Activated CD4-positive, CD25-positive, alpha-beta regulatory T cell treated with anti-CD3 and anti-CD28 coated beads, Interleukin-2, amount 50 U/mL, for 72 hours (primary cell): ENCODE measurements at places on chromosomes 5 and 9.

GRCh38 chr5:136484808-136485325 lies 119.5 kb upstream of the TRPC7 start:
- no peak for DNase-seq

- no peak for DNase-seq
Measured at GRCh38 chr5:117299936-117300328, 725.3 kb upstream of the SEMA6A start.

GRCh38 chr5:42840269-42840668 lies 28.6 kb upstream of the SELENOP start:
- no peak for DNase-seq

DNA sequence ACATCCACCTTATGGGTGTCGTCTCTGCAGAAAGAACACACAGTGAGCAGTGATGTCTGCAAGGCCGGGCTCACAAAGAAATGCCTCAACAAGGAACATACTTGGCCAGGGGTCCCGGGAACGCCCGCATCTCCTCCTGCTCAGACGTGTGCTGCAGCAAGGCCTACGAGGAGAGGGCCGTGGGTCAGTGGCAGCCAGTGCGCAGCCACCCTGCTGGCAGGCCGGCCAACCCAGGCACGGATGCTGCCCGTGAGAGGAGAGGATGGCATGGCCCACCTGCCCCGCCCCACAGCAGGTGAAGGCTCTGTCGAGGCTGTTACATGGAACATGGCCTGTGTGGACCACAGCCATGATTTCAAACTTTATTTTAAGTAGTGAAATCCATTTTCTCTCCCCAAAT lies 19.3 kb downstream of the SEC16A start:
- DNase-seq: no peak

DNA sequence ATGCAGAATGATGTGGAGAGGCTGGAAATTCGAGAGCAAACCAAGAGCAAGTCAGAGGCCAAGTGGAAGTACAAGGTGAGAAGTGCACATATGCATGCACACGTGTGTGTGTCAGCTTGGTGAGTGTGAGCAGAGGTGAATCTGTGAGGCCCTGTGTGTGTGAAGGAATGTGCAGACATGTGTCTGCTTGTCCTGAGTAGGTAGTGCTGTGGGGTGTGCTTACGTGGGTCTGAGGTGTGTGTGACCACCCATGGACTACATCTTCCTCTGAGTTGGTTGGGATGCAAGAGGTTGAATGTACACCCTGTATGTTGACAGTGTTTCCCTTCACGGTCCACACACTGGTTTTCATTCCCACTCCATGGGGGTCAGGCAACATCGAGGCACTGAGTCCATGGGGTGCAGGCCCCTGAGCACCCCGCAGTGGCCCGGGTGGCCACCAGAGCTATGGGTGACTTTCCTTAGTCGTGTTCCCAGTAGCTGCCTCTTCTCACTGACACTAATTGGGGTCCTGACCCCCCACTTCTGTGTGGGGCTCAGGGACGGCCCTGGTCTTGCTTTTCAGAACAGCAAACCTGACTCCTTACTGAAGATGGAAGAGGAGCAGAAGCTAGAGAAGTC lies 86.7 kb downstream of the PHF2 start:
- no peak for DNase-seq

- DNase-seq: no peak
Measured at GRCh38 chr5:153888781-153889180, 149.9 kb downstream of the FAM114A2 start.

DNA sequence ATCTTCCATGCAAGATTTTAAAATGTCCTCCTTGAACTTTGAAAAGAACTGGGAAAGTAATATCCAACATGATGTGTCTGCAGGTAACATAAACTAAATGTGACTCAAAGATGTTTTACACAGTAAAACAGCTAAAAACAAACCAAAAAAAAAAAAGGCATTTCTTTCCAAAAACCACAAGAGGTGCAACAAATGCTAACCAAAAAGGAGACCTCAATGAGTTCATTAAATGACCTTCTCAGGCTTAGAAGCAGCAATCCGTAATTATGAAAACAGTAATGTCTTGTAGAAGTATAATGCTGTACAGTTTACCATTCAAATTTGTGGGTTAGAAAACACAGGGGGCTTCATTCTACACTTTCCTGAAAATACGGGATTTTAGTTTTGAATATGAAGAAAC lies 2.5 kb downstream of the RNF145 start:
- DNase-seq: no peak

DNA sequence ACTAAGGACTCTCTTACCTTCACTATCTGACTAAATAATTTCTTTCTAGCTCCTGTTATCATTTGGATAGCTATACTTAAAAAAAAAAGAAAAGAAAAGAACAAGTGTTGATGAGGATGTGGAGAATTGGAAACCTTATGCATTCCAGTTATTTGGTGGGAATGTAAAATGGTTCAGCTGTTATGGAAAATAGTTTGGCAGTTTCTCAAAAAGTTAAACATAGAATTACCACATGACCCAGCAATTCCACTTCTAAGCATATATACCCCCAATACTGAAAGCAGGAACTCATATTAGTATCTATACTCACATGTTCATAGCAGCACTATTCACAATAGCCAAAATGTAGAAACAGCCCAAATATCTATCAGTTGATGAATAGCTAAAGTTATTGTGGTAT lies 61.1 kb downstream of the GNA14 start:
- no peak for DNase-seq

- DNase-seq: no peak
Measured at GRCh38 chr5:18653216-18653752, 1019.0 kb downstream of the TAF11L14 start.

- DNase-seq: no peak
Measured at GRCh38 chr9:126534431-126535186, 79.1 kb upstream of the LMX1B start.

DNA sequence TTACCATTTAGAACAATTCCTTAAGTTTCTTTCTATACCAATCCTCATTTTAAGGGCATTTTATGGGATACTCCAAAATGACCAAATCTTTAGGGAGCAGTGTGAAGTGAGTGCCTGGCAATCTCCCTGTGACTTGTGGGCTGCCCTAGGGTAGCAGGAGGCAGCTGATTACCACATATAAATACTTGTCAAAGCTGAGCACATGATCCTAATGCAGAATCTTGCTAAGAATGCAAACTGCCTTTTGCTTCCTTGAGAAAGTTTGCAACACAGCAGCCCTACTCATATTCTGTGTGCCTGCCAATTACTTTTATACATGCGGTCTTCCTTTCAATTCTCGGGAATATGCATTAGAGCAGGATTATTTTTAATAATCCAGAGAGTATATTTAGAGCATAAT lies 18.2 kb upstream of the NREP start:
- DNase-seq: no peak

DNA sequence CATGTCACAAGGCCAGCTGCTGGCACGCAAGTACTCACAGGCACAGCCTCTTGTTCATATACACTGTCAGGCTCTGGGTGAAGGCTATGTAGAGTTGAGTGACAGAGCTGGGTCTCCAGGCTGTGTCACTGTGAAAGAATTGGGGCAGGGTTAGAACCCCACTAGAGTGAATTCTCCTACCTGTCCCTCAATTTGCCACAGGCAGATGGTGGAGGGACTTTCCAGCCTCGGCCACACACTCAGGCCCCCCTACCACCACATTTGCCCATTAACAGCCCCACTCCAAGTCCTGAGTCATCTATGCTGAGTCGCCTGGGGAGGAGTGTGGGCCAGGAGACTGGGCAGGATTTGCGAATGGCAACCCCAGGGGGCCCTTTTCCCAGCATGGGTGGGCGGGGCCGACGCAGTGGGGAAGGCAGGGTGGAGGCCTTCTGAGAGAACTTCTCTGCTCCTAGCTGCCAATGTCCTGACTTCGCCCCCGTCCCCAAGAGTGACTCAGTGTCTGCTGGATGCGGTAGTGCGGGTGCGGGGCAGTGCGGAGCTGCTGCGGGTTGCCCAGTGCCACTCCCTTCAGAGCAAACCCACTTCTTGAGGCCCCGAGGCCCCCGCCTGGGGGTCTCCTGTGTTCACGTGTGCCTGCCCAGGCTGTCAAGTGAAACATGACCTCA lies 50.3 kb upstream of the PSD2 start:
- DNase-seq: no peak
